ENCODE measurements at places on chromosomes 6 and 20. TPM values are rescaled to one million over a fixed set of nuclear protein-coding genes. Genes with fewer than 3 reads are reported as not detected.

The SLC35D3 gene
- total RNA-seq: not detected

The DYNLRB1 gene
- total RNA-seq: 115 TPM

The POM121L2 gene
- not detected for total RNA-seq

The CSNK2B gene
- 202 TPM for total RNA-seq

The RBM24 gene
- 1.3 TPM for total RNA-seq

The HCRTR2 gene
- not detected for total RNA-seq

The PNPLA1 gene
- total RNA-seq: not detected

The GPR63 gene
- 3.4 TPM for total RNA-seq

The RWDD2A gene
- 4.3 TPM for total RNA-seq

The AIF1 gene
- total RNA-seq: 21.5 TPM

The COL10A1 gene
- not detected for total RNA-seq

The C6orf163 gene
- 4.7 TPM for total RNA-seq

The MCCD1 gene
- total RNA-seq: not detected

The GNAS-AS1 gene
- 0.81 TPM for total RNA-seq

The MUC22 gene
- total RNA-seq: not detected

The SRMS gene
- total RNA-seq: not detected

The SH3BGRL2 gene
- 24.1 TPM for total RNA-seq

The OPN5 gene
- total RNA-seq: not detected

The C4B gene
- total RNA-seq: 108 TPM

The EDN1 gene
- total RNA-seq: 6.5 TPM
